ENCODE measurements at places on chromosomes 1 and 21.
A peak's percentile ranks its signal among the peaks of the same experiment; 100 is the strongest.

DNA sequence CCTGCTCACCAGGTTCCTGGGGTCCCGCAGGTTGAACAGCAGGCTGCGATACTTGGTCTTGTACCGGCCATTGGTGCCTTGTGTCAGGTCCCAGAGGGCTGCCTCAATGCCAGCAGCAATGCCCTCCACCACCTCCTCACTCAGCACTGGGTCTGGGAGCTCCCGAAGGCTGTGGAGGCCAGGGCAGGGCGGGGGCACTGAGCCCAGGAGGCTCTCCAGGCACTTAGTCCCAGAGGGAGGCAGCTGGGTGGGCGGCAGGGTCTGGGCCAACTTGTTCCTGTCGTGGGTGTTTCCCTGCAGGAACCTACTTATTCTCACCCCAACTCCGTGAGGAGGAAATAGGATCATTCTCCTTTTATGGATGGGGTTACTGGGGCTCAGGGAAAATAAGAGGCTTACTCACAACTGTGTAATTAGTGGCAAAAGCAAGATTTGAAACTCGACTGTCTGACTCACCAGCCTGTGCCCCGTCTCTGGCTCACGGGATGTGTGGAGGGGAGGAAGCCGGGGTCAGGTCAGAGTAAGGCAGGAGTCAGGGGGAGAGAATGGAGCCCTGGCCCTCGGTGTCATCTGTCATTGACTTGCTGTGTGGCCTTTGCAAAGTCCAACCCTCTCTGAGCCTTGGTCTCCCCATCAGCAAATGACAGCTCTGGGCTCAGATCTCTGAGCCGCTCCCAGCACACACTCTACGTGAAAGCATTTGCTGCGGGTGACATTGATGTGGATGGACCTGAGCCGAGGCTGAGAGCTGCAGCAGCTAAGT lies 17.2 kb downstream of the SPOCD1 start:
- peak; percentile 93 for DNase-seq

GRCh38 chr1:54091666-54092065 lies 38.3 kb downstream of the TCEANC2 start:
- no peak for DNase-seq

- DNase-seq, result peak; percentile 83
Measured at GRCh38 chr1:160251687-160252526, 10.4 kb downstream of the DCAF8 start.

DNA sequence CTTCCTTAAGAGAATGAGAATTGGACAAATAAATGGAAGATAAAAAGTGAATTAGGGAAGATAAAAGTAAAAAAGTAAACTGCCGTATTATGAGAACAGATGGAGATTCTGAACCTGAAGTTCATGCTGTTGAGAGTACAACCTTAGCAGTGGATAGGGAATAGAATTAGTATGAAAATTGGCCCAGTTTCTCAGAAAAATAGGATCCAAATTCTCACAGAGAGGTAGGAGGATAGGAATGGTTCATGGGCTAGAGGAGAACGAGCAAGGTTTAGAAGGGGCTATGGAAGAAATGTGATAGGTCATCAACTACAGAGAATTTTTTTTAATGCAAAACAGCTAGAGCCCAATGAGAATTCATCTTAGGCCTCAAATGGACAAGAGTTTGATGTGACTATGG lies 42.3 kb downstream of the COL24A1 start:
- DNase-seq, result no peak

GRCh38 chr1:91731815-91732214 lies 154.1 kb downstream of the TGFBR3 start:
- DNase-seq, result peak; percentile 27

GRCh38 chr1:208829595-208829994 lies 585.4 kb upstream of the PLXNA2 start:
- peak; percentile 58 for DNase-seq

DNA sequence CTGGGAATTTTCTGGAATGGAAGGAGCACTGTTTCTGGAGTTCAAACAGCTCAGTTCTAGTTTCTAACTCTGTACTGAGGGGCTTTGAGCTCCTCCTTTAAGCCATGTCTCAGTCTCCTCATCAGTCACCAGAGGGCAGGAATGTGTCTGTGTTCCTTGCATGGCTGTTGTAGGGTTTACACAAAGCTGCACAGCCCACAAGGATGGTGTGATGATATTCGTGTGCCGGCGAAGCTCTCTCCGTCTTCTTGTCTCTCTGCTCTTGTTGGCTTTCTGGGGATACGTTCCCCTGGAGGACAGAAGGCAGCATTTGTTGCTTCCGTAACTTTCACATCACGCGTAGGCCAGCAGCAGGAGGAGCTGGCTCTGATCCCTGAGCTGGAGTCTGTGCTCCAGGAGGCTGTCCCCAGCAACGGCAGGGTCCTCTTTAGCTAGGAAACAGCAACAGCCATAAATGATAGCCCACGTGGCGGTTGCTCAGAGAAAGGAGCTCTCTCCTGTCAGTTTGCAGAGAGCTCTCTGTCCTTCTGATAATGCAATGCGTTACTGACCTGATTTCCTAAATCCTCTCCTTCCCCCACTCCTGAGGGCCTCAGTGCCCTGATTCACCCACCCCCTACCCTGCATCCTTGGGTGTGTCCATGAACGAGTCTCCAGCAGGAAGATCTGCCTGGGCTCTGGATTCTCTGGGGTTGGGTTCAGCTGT lies 189.2 kb upstream of the VAMP3 start:
- DNase-seq, result no peak

GRCh38 chr1:95604771-95605170 lies 370.8 kb downstream of the RWDD3 start:
- no peak for DNase-seq

DNA sequence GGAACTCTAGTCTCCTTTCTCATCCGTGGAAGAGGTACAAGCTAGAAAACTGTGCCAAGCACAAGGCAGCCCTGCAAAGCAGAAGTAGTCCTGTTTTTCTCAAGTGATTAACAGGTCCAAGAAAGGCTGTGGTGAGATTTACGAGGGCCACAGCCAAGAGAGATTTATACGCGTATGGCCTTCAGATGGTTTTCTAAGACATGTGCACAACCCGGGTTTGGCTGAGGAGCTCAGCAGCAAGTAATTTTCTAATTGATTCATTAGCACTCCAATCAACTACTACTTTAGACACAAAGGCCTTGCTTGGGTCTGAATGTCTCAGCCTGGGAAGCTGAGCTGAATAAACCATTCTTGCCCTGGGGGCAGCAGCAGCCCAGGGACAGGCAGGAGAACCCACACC lies 55.8 kb downstream of the SSBP3 start:
- no peak for DNase-seq

- no peak for DNase-seq
Measured at GRCh38 chr1:224529844-224530243, 86.3 kb upstream of the CNIH3 start.

DNA sequence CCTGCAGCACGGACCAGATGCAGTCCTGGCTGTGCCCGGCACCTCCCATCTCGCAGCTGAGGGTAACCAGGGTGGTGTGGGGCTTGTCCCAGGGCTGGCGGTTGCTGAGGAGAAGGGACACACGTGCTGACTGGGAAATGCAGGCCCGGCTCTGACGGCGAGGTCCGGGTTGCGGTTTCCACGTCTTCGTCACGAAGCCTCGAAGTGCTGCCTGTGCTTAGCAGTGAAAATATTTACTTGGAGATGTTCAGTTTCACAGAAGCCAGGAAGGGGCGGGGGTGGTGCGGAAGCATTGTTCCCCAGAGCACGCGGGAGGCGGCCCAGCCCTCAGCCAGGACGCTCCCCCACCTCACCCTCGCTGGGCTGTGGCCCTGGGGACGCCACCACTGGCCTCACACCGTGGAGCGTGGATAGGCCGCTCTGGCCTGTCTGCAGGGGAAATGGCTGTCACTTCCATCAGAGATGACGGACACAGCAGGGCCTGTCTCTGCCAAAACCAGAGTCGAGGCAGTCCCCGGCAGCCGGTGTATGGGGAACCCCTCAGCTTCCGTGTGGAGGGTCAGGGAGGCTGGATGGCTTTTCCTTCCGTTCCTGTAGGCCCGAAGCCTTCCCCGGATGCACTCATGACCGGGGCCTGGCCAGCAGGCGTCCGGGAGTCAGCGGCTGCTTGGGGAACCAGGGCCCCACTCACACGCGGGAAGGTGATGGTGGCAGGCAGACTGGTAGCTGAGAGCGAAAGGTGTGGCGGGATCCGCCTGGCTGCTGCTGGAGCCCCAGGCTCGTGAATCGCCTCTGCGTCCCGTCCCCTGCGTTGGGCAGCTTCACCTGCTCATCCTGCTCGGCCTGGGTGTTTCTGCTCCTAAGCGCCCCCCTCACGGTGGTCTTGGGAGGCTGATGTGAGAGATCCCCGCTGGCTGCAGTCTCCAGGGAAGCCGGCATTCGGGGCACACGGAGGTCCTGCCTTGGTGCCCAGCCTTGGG lies 14.7 kb upstream of the POFUT2 start:
- no peak for DNase-seq

DNA sequence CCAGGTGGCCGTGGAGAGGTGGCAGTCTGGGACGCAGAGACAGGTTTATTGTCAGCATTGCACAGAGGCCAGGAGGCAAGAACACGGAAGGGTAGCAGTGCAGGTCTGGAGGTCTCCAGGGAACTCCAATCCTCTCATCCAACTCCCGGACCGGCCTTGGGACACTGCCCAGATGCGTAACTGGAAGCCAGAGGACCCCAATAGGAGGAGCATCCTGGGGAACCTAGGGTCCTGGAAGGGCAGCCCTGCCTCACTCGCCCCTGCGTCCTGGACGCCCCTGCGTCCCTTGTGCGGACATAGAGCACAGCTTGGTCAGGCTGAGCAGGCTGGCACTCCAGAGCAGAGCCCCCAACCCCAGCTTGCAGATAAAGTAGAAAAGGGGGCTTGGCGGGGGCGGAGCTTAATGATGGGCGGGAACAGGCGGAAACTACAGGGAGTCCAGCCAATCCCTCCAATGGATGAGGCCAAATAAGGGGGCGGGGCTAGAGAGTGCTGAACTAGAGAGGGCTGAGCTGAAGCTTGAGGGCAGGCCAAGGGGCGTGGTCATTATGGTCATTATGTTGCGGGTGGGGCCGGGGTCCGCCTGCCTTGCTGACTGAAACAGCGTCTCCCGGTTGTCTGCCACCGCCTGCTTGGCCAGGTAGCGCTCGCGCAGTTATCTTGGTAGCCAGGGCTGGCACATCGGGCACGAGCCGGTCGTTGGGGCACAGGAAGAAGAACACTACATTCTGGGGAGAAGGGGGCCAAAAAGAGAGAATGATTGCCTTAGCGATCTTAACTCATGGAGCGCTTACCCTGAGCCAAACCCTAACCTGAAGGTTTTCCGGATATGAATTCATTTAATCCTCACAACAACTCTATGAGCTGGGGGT lies 3.7 kb upstream of the ARHGEF19 start:
- peak; percentile 50 for DNase-seq

- DNase-seq, result no peak
Measured at GRCh38 chr1:21567241-21568005, 58.2 kb downstream of the ALPL start.

DNA sequence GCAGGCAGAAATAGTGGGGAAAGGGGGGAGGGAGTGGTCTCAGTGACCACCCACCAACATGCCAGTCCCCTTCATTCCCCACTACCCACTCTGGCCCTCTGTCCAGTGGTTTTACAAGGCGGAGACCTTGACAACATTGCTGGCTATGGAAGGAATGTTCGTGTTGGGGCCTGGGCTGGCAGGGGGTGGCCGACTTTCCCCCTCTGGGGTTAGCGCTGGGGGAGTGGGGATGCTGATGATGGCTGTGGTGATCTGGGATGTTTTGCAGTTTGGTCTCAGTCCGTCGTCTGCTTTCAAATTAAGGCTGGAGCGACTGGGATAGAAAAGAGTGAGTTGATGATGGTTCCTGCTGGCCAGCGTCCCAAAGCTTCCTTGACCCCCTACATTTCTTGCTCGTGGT lies 20.3 kb downstream of the DDX20 start:
- DNase-seq, result no peak

DNA sequence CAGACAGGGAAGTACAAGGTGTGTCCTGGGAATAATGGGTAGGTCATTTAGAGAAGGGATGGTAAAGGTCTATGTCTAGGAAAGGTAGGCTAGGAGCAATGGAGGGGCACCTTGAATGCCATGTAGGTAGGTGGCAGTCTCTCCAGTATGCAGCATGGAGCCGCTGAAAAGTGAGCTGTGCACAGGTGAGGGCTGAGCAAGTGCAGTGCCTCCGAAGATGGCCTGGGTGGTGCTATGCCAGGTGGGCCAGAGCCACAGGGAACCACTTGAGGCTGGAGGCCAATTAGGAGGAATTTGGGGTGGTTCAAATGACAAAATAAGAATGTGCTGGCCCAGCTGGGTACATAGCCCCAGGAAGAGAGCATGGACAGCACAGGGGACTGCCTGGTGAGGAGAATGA lies 25.0 kb downstream of the RNU5D-1 start:
- no peak for DNase-seq

- peak; percentile 2 for DNase-seq
Measured at GRCh38 chr1:238252033-238252802, 361.5 kb upstream of the ZP4 start.

GRCh38 chr1:53704804-53705445 lies 34.0 kb downstream of the GLIS1 start:
- DNase-seq, result no peak

- no peak for DNase-seq
Measured at GRCh38 chr1:11777658-11778322, 15.8 kb downstream of the C1orf167 start.

DNA sequence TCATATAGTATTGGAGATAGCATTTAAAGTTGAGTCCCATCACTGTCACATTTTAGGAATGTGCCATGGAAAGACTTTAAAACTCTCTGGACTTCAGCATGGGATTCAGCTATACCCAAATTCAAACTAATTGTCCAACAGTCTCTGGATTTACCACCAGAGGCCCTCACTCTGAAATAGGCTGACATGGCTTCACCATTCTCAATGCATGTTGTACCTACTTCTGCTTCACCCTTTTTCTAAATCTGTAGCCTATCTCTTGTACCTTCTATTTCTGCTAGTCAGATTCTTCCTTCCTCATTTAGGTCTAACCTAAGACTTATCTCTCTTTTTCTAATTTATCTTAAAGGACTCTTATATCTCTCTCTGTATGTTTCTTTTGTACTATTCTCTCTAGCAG lies 512.7 kb upstream of the ZRANB2 start:
- peak; percentile 7 for DNase-seq

DNA sequence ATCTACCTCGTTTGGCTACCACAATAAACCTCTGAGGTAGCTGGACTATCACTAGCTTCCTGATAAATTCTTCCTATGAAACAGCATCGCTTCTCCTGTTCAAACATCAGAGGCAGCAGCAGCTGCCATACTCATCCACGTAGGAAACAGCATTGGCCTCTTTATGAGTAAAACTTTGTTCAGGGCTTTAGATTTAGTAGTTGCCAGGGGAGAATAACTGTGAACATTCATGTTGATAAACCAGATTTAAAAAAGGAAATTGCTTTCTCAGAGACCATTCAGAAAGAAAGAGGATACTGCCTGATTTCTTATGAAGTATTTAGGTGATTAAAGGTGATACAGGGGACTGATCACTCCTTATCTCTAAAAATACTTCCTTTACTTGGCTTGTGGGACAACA lies 7.2 kb downstream of the CEP170 start:
- DNase-seq, result no peak
